Activated B cell treated with CpG ODN at 0.5 μM for 24 hours (primary cell): ENCODE measurements at places on chromosomes 5 and 9. TPM values are rescaled to one million over a fixed set of nuclear protein-coding genes. Genes with fewer than 3 reads are reported as not detected.

- DNase-seq = no peak
Measured at GRCh38 chr5:80937584-80938356, 22.4 kb upstream of the RASGRF2 start.

GRCh38 chr9:92360083-92360482 is 34.3 kb downstream of the CENPP start:
- DNase-seq = no peak

DNA sequence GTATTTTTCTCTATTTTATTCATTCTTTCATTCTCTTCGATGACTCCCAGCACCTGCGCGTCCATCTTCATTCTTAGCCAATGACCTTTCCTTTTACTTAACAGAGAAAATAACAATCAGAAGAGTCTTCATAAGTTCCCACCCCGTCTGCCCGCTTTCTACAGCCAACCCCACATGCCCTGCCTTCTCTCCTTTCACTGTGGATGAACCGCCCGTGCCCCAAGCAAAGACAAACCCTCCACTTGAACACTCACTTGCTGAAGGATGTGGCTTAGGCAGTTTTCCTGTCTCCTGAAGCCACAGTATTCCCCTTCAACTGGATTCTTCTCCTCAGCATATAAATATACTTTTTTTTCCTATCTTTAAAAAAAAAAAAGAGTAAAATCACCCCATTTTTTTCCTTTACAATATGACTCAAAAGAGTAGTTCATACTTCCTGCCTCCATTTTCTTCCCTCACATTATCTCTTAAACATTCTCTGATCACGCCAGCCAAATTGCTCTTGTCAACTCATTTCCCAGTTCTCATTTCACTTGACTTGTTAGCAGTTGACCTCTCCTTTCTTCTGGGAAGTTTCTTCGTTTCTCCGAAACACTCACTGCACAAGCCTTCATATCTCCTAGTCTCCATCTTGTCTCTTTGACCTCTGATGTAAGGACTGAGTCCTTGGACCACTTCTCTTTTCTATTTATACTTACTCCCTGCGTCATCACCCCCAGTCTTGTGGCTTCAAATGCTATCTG is 11.1 kb downstream of the NIPSNAP3B start:
- no peak for DNase-seq

- DNase-seq = no peak
Measured at GRCh38 chr9:82363198-82363597, 374.6 kb downstream of the SPATA31D1 start.

GRCh38 chr9:27844797-27845196 is 271.5 kb upstream of the C9orf72 start:
- no peak for DNase-seq

- DNase-seq = no peak
Measured at GRCh38 chr9:125258832-125259534, 2.6 kb upstream of the GAPVD1 start.

DNA sequence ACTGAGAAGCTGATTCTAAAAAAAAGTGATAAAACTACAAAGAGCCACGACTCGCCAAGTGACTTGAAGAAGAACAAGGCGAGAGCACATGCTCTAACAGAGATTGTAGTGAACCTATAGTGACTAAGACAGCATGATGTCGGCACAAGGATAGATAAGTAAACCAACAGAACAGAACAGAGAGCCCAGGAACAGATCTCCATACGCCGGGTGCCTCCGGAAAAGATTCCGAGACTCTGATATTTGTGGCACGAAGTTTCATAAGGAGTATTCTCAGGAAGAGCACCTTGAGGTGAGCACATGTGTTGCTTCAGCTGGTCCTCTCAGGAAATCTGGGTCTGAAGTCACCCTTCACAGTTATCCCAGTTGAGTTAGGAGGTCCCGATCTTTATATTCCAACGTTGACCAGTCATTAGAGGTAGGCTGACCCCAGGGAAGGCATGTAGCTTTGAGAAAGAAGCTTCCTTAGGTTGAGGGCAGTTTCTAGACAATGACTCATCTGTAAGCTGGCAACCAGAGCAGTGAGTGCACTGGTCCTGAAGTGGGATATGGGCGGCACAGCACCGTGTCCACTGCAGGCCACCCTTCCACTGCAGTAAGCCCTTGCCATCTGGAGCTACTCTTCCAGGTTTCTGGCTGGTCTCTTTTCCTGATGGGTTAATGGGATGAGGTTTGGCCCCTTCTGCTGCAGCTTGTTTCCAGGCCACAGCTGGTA is 13.6 kb upstream of the CLK4 start:
- no peak for DNase-seq

DNA sequence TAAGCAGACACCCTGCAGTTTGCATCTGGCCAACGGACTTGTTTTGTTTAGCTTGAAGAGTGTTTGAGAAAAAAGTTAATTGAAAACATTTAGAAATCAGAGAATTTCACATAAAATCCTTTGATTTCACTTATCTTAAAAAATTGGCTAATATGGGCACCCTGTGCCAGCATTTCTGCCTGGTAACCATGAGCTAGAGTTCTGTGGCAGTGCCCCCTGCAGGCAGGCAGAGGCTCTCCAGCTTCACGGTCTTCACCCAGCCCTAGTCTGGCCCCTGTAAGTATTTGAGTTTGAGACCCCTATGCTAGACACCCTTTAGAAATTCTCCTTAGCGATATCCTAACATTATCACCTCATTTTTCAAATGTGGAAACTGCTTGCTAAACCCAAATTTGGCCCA is 18.8 kb upstream of the FANCC start:
- no peak for DNase-seq

DNA sequence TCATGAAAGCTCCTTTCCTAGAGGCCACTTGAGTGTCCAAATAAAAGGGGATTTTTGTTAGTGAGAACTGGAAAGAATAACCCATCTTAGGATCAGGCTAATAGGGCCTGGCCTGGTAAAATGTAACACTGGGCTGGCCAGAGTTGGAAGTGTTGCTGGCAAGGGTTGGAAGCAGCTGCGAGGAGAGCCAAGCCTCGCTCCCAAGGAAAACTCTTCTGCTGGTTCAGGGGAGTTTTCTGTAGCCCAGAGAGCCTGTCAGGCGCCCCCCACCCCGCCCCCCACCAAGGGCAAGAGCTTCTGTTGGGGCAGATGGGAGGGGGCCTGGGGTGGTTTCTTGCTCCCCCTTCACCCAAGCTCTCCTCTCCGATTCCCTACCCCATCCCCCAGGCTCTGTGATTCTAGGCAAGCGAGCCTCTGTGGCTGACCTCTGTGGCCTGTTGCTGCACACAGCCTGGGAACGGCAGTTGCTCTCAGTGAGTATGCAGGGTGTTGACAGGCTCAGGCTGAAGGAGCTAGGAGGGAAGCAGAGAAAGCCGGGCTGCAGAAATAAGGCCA is 547.8 kb downstream of the CCDC171 start:
- no peak for DNase-seq

DNA sequence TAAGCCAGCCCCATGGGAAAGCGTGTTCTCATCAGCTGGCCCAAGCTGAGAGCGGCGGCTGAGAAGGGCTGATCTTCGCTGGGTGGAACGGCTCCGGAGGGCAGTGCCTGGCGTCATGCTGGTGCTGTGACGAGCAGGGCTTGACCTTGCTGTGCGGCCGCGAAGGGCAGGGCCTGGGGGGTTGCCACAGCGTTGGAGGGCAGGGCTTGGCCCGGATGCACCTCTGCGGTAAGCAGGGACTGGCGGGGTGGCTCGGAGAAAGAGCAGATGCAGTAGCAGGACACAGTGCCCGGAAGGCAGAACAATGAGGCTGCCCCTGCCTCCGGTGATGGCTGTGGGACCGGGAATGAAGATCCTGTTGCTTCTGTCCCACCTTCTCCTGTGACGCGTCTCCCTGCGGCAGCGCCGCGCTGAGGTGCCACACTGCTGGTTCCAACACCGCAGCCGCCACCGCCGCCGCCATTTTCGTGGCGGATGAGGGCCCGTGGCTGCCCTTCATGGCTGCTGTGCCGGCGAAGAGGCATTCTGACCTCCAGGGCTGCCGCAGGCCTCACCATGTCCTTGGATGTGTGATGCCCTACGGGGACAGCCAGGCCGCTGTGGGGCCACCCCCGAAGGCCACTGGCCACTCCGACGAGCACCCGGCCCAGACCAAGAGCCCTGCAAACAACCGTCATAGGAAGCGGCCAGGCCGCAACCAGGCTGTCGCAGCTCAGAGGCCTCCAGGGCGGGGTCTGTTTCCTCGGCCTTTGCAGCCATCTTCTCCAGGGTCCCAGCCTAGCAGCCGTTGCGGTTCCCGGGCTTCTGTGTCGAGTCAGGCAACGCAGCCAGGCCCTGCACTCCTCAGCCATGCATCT is 890.5 kb upstream of the CTNND2 start:
- peak; percentile 9 for DNase-seq

GRCh38 chr9:117247266-117247665 is 167.6 kb downstream of the ASTN2 start:
- DNase-seq = no peak

DNA sequence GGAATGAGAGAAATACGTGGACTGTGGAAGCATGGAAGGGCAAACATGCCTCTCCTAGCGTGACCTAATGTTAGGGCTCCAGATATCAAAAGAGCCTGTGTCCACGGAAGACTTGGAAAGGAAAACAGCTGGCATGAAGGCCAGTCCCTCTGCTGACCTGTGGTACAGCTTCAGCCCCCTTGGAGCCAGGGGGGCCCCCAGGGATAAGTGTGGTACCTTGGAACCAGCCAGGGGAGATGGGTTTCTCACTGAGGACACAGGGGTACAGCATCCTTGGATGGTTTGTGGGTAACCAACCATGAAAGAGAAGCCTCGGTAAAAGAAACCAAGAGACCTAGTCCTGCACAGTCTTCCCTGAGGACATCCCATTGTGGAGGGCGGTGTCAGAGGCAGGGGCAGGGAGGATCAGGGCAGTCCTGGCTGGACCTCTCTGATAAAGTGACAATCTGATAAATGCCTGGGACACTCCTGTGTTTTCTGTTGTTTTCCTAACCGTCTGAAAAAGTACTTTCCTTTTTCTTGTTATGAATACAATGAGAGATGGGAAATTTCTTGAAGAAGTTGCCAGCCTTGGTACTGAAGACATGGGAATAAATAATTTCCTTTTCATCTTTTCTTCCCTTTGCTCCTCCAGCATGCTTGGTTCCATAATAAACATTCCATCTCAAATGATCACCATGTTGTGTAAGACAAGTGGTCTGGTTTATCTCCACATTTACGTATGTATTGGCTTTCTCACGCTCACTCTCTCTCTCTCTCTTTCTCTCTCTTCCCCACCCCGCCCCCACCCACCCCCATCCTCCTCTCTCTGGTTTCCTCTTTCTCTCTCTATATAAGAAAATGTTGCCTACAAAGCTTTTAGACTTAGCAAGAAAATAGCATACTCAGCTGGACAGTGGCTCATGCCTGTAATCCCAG is 102.1 kb downstream of the SUSD1 start:
- no peak for DNase-seq

DNA sequence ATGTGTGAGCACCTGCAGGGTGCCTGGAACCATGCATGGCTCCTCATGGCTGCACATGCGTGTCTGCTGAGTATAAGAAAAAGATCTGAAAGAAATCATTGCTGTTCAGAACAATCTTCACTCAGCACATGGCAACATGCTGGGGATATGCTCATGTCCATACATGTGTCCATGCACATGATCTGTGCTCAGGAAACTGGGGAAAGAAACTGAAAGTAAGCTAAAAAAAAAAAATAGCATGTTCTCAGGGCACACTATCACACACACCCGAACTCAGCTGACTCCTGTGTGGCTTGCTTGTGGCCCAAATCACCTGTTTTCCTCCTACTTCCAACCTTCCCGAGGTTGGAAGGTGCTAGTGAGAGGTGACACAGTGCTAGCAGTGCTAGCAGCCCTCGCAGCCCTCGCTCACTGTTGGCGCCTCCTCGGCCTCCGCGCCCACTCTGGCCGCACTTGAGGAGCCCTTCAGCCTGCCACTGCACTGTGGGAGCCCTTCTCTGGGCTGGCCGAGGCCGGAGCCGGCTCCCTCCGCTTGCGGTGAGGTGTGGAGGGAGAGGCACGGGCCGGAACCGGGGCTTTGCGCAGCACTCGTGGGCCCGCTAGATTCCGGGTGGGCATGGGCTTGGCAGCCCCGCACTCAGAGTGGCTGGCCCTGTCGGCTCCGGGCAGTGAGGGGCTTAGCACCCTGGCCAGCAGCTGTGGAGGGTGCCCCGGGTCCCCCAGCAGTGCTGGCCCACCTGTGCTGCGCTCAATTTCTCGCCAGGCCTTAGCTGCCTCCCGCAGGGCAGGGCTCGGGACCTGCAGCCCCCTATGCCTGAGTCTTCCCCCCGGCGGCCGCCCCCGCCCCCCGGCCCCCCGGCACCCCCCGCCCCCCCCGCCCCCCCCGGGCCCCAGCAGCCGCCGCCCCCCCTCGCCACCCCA is 76.0 kb downstream of the GADD45G start:
- DNase-seq = no peak

DNA sequence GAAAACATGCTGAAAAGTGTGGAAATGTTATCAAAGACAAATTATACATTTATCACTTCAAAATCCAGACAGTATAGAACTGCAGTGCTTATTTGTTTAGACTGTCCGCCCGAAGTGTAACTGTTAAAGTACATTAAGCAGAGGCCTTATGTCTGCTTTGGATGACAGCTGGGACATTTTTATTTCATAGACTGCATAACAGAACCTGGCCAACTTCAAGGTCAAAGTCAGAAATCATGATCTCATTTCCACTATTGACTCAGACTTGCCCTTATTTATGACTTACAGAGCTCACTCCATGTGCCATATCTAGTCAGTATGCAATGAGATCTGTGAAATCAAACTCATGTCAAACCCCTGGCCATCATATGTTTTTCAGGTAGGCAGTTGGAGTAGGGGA is 87.7 kb downstream of the RAB3C start:
- DNase-seq = no peak

DNA sequence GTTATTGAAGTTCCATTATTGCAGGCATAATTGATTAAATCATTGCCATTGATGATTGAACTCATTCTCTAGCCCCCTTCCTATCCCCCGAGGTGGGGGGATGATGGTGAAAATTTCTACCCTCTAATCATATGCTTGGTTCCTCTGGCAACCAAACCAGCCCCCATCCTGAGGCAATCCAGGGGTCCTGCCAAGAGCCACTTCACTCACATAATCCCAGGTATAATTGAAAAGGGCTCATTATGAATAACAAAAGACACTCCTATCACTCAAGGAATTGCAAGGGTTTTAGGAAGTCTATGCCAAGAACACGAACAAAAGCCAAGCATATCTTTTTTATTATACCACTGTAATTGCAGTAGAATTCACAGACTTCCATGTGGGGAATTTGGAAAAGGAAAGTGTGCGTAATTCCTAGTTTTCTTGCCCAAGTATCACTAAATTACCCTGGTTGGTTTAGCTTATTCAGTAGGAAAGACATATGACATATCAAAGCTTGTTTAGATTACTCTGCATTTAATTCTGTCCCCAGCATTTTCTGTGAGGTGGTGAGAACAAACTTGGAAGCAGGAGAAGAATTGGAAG is 130.7 kb upstream of the TAF11L2 start:
- no peak for DNase-seq

DNA sequence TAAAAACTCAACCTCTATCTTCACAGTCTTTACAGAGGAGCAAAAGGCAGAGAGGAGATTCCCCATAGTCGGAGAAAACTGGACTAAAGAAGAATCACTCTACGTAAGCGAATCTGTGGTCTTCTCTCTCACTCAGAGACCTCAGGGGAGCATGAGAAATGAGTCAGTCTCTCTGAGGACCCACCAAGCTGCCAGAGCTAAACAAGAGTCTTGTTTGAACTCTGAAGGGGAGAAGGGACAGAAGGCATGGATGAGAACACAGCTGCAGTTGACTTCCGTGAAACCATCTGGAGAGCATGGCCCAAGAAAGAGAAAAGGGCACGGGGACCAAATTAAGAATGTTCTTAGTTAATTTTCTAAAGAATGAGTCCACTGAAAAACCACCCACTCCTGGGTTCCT is 12.8 kb upstream of the MAN2A1 start:
- DNase-seq = no peak

Gene CDHR2
- 0.31 and 0.42 TPM in 2 replicates for total RNA-seq

Gene OBP2B
- total RNA-seq = not detected in 2 replicates

Gene DMRT3
- not detected in 2 replicates for total RNA-seq

Gene FCN1
- total RNA-seq = 0.44 and 0.83 TPM in 2 replicates

Gene SPAAR
- total RNA-seq = not detected in 2 replicates
